ENCODE measurements at places on chromosomes 12 and 14.

GRCh38 chr12:116336542-116337065, 59.1 kb upstream of the MED13L start:
- DNase-seq = peak; percentile 20

- no peak for DNase-seq
These were observed 98.6 kb downstream of the GCH1 start for GRCh38 chr14:54803926-54804537.

DNA sequence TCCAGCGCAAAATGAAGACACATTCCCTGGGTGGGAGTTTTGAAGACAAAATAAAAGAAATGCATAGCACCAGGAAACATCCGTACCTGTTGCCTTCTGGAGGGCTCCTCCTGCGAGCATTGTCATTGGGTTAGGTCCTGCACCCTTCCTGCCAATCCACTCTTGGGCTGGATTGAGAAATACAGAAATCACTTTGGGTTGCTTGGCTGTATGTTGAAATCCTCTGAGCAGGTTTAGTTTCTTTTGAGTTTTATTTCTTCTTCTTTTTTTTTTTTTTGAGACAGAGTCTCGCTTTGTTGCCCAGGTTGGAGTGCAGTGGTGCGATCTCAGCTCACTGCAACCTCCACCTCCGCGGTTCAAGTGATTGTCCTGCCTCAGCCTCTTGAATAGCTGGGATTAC, 67.6 kb downstream of the ARF6 start:
- DNase-seq = no peak

- no peak for DNase-seq
These were observed 127.7 kb downstream of the DACT1 start for GRCh38 chr14:58765418-58765831.

- DNase-seq = no peak
These were observed 167.0 kb downstream of the EFCAB11 start for GRCh38 chr14:89787525-89787924.
